CD4-positive, alpha-beta T cell (primary cell): ENCODE measurements at places on chromosomes 1 and 21. TPM values are rescaled to one million over a fixed set of nuclear protein-coding genes. Genes with fewer than 3 reads are reported as not detected.

GRCh38 chr1:100051401-100051800, 81.3 kb downstream of the SASS6 start:
- H3K4me3 ChIP-seq: no peak overlapping the region
- peaks cover 19% of the 10 kb centered on the region for H3K4me1 ChIP-seq
- no peak for DNase-seq
- peaks cover 10% of the 10 kb centered on the region for H3K36me3 ChIP-seq
- H3K27me3 ChIP-seq: no peaks in the 10 kb centered on the region

DNA sequence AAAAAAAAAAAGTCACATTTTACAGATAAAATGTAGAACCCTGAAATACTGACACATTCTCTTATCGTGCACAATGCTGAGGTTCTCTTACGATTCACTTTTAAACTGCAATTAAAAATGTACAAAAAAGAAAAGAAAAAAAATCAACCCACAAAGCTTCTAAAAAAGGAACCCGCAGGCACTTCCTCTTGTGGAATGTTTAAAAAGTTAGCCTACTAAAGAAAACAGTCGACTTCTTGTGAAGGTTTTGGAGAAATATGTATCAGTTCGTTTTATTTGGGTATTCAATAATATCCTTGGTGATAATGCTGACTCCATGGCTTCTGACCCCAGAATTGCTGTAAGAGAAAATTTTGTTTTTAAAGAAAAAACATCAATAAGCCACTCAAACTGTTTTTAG, 10.2 kb downstream of the HNRNPU start:
- H3K4me3 ChIP-seq: peak overlapping the region; percentile 1
- H3K36me3 ChIP-seq: peaks cover 89% of the 10 kb centered on the region
- DNase-seq: no peak
- H3K27ac ChIP-seq: no peak overlapping the region
- no peaks in the 10 kb centered on the region for H3K27me3 ChIP-seq
- H3K4me1 ChIP-seq: peaks cover 26% of the 10 kb centered on the region

- peak; percentile 51 for DNase-seq
- H3K27ac ChIP-seq: no peak overlapping the region
- peaks cover 30% of the 10 kb centered on the region for H3K4me1 ChIP-seq
- H3K27me3 ChIP-seq: no peaks in the 10 kb centered on the region
- H3K36me3 ChIP-seq: no peaks in the 10 kb centered on the region
- H3K4me3 ChIP-seq: no peak overlapping the region
These were observed 123.8 kb downstream of the PCBP3 start for GRCh38 chr21:45767071-45768006.

GRCh38 chr1:59979666-59980065, 53.1 kb upstream of the CYP2J2 start:
- H3K4me1 ChIP-seq: no peaks in the 10 kb centered on the region
- no peak overlapping the region for H3K27ac ChIP-seq
- peaks cover 7% of the 10 kb centered on the region for H3K27me3 ChIP-seq
- no peak for DNase-seq

DNA sequence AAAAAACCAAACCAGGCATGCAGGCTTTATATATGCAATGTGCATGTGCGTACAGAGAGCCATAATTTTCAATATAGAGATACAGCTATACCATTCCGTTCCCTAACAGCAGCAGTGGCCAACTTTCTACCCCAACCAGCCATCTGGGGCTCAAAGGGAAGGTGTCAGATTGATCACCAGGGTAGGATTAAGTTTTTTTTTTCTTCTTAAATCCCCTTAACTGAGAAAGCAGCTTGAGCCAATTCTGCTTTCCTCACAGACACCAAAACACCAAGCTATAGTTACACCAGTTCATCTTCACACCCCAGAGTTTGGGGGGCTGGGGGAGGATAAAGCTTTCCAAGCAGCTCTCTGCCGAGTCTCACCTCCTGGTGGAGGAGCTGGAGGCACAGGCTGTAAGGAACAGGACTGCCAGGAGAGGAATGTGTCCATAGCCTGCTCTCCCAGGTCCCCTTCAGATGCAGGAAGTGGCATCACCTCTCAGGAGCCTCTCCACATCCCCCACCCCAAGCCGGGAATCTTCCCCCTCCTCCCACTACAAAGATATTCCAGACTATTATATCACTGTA, 87.9 kb downstream of the SSBP3 start:
- no peak overlapping the region for H3K4me3 ChIP-seq

- no peaks in the 10 kb centered on the region for H3K4me1 ChIP-seq
- no peak overlapping the region for H3K27ac ChIP-seq
- no peak for DNase-seq
- peaks cover 6% of the 10 kb centered on the region for H3K27me3 ChIP-seq
- no peaks in the 10 kb centered on the region for H3K36me3 ChIP-seq
- H3K4me3 ChIP-seq: no peak overlapping the region
These were observed 122.5 kb upstream of the ETS2 start for GRCh38 chr21:38683222-38683621.

DNA sequence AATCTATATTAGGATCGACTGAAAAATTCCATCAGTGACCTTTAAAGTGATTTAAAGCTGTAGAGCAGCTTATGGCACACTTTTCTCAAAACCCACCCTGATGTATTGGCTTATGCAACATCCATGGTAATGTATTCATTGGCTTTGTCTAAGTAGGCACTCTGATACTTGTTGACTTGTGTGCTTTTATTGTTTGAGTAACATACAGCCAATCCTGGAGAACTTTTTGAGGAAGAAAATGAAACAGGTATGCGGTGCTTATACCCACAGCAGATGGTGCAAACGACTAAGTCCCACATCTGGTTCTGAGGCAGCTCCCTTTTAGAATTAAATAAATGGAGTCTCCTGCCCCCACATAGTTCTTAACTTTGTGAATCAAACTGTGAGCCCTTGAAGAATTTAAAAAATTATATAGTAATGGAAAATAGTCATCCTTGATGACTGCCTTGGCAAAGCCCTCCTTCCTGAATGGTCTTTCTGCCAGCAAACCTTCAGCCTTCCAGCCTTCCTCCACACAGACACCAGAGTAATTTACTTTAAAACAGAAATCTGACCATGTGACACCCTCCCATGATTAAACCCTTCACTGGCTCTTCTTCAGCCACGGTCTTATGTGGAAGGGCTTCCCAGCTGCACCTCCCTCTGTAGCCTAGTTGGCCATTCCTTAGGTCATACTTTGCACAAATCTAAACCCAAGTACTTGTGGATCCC, 116.0 kb downstream of the BCAR3 start:
- no peak overlapping the region for H3K27ac ChIP-seq
- DNase-seq: no peak
- H3K36me3 ChIP-seq: no peaks in the 10 kb centered on the region
- no peaks in the 10 kb centered on the region for H3K27me3 ChIP-seq

DNA sequence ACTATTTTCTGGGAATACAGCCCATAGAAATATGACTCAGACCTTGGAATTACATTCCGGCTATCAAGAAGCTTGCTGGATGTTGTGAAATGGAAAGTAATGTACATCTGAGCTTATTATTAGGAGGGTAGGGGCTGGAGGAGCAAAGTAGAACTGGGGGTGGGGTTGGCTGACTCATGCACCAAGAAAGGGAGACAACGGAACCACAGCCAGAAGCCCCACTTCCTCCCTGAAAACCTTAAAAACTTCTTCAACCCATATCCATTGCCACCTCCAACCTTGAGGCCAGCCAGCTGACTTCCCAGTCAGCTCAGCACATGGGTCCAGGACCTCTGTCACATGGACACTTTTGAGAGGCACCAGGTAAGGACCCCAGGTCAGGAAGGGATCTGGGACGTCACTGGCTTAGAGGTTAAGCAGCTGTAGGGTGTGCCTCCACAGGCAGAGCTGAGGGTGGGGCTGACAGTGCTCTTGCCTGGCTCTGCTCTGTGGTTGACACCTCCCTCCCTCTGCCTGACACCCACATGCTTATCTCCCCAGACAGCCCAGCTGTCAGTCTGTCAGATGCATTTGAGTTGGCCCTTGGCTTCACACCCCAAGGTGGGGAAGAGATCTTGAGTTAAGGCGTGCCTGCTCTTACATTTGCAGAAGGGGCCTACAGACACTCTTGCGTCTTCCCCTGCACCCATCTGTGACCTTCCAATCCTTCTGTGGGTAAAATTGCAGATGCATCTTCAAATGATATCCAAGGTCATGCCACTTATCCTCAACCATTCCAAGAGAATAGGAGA, 5.7 kb upstream of the ZNF683 start:
- no peaks in the 10 kb centered on the region for H3K27me3 ChIP-seq
- DNase-seq: peak; percentile 72
- peaks cover 77% of the 10 kb centered on the region for H3K4me1 ChIP-seq

GRCh38 chr1:88296227-88296626, 387.8 kb upstream of the PKN2 start:
- H3K27ac ChIP-seq: no peak overlapping the region
- H3K4me1 ChIP-seq: no peaks in the 10 kb centered on the region
- no peaks in the 10 kb centered on the region for H3K27me3 ChIP-seq
- H3K36me3 ChIP-seq: no peaks in the 10 kb centered on the region
- no peak for DNase-seq
- no peak overlapping the region for H3K4me3 ChIP-seq

The ACTL8 gene
- not detected for total RNA-seq

The RNU1-3 gene
- 4,982 TPM for total RNA-seq
